ENCODE measurements at places on chromosomes 2 and 18.

- DNase-seq = no peak
Observed at GRCh38 chr2:149037851-149038250, 648 bp upstream of the LYPD6B start.

GRCh38 chr2:120560330-120560729, 175.3 kb upstream of the GLI2 start:
- no peak for DNase-seq

GRCh38 chr2:238106339-238106697, 6.2 kb downstream of the ESPNL start:
- no peak for DNase-seq

DNA sequence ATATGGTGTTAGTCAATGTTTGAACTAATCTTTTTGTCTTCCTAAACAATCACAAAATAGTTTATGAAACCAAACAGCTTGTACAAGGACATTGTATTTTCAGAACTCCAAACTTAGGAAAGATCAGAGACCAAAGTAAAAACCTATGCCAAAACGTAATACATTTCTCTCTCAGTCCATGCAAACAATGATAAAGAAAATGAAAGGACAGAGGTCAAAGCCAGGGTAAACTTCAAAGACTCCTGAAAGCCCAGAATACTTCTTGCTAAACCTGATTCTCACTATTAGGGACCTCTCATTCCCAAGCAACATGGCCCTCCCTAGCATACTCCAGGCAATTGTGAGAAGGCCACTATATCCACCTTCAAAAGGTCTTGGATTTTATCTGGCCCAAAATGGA, 105.1 kb upstream of the GALNT5 start:
- DNase-seq = no peak

- no peak for DNase-seq
Observed at GRCh38 chr2:159402790-159403189, 116.3 kb upstream of the WDSUB1 start.

GRCh38 chr2:171852366-171852888, 41.6 kb downstream of the SLC25A12 start:
- DNase-seq = no peak

- no peak for DNase-seq
Observed at GRCh38 chr18:23244401-23244800, 109.1 kb downstream of the CABLES1 start.

GRCh38 chr18:62324181-62324828, 805 bp upstream of the TNFRSF11A start:
- no peak for DNase-seq

GRCh38 chr2:10289352-10289751, 13.4 kb upstream of the HPCAL1 start:
- no peak for DNase-seq

DNA sequence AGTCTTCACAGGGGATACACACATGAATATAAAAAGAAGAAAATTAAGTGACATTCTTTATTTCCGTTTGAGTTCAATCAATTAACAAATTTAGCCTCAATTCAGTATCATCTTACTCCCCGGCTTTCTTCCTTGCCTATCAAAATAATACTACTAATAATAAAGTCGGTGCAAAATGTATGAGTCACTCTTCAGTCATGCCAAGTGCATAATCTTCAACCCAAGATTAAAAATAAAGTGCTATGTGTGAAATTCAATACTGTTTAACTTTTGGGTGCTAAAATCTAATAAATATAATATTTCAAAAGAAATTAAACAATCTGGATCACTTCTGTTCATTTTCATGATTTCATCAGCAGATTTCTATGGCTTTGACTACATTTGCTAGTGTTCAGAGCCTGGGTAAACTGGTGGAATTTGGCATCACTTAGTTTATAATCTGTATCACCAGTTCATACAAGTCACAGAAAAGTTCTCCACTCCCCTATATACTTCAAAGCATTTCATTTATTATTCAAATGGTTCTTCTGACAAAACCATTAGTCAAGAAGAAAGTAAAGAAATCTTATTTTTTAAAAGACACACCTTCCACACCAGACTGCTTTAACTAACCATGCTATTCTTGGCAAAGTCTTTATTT, 183.6 kb downstream of the THADA start:
- DNase-seq = no peak

DNA sequence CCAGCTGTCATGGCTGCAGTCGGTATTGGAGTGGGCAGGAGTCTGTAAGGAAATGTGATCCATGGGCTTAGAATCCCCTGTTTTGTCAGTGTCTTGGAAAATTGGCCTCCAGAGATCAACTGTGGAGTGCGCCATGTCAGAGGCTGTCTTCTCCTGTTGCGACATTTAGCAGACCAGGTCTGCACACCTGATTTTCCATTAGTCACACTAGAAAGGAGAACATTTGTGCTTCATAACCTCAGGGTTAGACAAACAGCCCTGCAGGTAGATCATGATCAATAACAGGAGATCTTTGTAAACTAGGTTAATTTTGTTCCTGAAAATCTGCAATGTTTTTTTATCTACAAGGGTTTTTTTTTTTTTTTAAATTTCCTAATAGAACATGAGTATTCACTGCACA, 28.0 kb downstream of the LDLRAD4 start:
- no peak for DNase-seq

DNA sequence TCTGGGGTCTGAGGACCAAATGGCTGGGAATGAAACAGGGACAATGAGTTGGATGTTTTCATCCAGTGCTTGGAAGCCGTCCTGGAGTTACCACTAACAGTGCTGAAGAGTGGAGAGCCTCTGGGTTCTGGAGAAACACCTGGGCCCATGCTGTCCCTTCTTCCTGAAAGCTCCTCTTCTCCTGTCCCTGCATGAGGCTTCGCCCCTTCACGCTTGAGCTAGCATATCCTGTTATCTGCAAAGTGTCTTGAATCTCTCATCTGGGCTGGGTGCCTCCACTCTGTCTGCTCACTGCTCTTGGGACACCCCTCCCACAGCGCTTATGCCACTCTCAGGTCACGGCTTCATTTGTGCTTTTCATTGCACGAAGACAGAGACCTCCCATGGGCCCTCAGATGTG, 154.5 kb downstream of the MYCN start:
- no peak for DNase-seq

- DNase-seq = no peak
Observed at GRCh38 chr2:59277671-59278070, 1036.5 kb upstream of the FANCL start.

DNA sequence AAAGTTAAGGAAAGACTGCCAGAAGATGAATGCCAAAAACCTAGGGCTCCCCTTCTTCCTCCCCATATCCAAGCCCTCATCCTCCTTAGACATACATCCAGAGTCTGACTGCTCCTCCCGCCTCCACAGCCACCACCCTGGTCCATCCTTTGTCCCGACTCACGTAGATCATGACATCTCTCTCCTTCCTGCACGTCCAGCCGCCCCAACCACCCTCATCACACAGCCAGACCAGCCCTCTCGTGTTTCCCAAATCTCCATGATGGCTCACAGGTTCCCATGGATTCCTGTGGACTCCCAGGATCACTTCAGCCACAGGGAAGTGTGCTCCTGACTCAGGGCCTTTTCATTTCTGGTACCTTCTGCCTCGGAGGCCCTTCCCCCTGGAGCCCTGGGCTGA, 47.8 kb upstream of the CAB39 start:
- DNase-seq = no peak

DNA sequence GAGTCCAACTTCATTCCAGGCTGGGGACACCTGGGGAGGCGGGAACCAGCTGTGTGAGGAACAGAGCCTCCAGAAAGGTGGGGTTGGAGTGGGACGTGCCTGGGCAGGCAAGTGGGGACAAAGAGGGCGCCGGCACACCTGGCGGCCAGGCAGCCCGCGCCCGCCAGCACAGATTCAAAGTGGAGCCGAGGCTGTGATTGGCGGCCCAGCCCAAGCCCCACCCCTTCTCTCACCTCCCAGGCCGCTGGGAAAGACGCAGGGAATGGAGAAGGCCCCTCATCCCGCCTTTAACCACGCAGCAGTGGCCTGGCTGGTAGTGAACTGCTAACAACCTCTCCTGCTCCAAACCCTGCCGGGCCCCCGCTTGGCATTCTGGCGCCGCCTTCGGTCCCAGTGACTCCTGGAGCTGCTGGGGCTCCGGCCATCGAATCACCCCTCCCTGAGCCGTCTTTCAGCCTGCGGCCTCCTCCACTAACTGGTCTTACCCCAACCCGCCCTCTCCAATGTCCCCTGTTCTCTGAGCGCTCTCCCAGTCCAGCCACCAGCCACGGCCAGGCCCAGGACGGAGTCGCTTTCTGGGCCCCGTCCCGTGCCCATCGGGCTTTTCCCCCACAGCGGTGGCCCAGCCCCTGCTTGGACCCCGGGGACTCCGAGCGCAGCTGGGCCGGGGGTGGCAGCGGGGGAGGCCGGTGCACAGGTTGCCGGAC, 27.9 kb upstream of the PTMA start:
- DNase-seq = no peak

DNA sequence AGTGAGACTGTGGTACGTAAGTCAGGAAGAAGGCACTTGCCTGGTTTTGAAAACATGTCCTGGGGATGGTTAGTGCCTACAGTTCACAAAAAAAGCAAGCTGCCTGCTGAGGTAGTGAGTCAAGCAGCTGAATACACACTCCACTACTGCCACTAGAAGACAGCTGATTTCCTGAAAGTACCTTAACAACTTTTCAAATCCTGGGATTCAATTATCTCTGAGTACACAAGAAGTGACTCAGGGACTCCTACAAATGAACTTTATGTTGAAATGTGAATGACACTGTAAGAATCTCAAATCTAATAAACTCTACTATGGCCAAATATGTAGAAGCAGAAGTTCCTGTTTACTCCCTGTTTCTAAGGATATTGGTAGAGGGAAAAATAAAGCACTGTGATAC, 58.0 kb upstream of the ARL5A start:
- no peak for DNase-seq

DNA sequence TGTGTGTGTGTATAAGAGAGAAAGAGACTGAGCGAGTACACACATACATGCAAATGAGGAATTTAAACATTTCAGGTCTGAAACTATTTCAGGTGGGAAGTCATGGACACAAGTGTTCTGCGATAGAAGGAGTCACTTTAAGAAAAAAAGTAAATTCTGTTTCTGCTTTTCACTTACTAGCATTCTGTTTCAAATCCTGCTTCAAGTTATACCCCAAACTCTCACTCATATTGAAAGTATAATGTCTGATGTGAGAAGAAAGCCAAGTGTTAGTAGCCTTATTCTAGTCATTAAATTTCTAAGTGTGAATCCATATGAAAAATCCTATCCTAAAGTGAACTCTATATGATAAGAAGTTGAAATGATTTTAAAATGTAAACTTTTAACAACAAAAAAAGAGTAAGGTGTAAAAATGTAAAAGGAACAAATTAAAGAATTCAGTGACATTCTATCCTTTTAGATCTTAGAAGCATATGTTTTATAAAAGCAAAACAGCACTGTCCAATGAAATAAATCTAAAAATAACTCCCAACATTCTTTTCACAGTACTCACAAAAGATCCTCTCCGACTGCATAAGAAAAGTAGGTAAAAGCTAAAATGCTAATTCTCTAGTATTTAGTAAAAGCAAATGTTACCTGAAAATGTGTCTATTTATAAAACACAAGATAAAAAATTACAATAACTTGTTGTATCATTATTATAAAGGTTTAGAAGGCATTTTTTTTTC, 570.6 kb downstream of the ZEB2 start:
- no peak for DNase-seq

DNA sequence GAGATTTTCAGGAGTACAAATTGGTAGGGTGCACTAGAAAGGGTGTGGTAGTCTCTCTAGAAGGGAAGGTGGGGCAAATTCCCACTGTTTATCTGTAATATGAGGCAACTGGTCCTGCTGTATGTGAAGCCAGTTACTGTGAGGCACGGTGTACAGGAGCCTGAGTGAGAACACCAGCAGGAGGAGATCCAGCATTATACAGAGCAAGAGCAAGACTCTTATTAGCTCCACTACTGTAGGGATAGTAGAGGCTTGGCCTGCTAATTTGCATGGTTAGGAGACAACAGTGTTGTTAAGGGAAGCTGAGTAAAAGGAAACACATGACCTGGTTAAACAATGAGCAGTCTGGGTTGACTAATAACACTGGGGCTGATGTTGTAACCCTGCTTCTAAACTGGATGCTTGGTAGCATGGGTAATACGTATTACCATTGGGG, 76.3 kb upstream of the WDSUB1 start:
- no peak for DNase-seq

- no peak for DNase-seq
Observed at GRCh38 chr2:191049728-191050639, 36.0 kb upstream of the STAT1 start.

DNA sequence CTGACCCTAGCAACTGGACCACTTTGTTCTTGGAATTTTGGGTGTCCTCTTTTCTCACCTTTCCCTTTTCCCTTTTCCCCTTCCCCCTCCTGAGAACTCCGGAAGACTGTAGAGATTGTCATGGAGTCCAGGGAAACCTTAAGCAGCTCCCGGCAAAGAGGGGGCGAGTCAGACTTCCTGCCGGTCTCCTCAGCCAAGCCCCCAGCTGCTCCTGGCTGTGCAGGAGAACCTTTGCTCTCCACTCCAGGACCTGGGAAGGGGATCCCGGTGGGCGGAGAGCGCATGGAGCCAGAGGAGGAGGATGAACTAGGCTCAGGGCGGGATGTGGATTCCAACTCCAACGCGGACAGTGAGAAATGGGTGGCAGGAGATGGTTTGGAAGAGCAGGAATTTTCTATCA, 20.5 kb downstream of the SETBP1 start:
- DNase-seq = no peak

GRCh38 chr2:196944570-196944969, 18.1 kb upstream of the PGAP1 start:
- DNase-seq = no peak

- DNase-seq = no peak
Observed at GRCh38 chr2:160635488-160635887, 141.9 kb upstream of the RBMS1 start.

DNA sequence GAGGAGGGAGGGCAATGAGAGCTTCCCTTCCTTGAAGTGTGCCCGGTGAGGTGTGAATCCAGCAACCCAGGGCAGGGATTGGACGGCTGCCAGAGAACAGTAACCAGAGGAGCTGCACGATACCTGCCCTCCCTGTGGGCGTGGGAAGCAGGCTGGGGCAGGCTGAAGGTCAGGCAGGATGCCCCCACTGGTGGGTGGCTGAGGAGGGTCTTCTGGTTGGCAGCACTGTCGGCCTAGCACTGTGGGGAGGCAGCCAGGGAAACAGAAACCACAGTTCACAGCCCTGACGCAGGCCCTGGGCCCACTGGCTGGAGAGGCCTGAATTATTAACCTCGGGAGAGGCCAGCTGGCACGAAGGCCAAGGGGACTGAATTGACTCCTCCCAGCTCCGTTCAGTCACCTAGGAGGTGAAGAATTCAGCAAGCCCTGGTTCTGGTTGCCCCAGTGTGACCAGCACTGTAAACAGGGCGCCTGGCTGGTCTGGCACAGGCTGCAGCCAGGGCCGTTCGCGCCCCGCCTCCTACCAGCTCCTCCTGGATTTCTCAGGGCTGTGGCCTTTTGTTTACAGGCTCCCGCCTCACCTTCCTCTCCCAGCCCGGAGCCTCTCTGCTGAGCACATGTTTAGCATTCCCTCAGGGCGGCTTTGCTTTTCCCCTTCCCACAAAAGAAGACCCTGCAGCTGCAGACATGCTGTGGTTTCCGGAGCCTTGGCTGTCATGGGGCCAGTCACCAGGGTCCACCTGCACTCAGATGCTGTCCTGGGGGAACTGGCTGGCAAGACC, 97.8 kb downstream of the B3GNT2 start:
- DNase-seq = no peak

GRCh38 chr18:50757358-50757757, 62.5 kb downstream of the MRO start:
- DNase-seq = no peak
